ENCODE measurements at places on chromosomes 13 and 19.
A peak's percentile ranks its signal among the peaks of the same experiment; 100 is the strongest.

GRCh38 chr13:31048521-31048920 lies 113.2 kb downstream of the HSPH1 start:
- no peak for DNase-seq

- DNase-seq, result no peak
Observed at GRCh38 chr13:80903911-80904310, 563.0 kb upstream of the SPRY2 start.

- DNase-seq, result peak; percentile 55
Observed at GRCh38 chr19:11496391-11497163, 9.1 kb downstream of the ZNF653 start.

DNA sequence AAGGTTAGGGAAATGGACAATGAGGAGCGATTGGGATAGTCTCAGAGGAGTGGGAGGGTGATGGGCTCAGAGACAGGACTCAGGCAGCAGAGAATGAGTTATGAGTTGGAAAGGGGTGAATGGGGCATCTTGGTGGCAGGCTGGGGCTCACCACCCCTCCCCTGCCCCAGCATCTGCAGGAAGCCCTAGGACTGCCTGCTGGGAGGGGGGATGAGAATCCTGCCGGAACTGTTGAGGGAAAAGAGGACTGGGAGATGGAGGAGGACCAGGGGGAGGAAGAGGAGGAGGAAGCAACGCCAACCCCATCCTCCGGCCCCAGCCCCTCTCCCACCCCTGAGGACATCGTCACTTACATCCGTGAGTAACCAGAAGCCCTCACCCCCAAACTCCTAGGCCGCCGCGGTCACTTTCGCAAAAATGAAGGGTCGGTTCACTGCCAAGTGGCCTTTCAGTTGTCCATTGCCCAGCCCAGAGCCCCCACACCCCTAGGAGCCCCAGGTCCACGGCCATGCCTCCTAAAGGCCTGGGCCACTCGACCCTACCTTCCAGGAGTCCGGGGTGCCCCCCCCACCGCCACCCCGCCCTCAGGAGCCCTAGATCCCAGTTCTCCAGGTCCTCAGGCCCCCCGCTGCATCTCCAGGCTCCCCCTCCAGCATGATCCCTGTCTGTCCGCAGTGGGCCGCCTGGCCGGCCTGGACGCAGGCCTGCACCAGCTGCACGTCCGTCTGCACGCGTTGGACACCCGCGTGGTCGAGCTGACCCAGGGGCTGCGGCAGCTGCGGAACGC lies 764 bp downstream of the CLEC11A start:
- DNase-seq, result no peak

DNA sequence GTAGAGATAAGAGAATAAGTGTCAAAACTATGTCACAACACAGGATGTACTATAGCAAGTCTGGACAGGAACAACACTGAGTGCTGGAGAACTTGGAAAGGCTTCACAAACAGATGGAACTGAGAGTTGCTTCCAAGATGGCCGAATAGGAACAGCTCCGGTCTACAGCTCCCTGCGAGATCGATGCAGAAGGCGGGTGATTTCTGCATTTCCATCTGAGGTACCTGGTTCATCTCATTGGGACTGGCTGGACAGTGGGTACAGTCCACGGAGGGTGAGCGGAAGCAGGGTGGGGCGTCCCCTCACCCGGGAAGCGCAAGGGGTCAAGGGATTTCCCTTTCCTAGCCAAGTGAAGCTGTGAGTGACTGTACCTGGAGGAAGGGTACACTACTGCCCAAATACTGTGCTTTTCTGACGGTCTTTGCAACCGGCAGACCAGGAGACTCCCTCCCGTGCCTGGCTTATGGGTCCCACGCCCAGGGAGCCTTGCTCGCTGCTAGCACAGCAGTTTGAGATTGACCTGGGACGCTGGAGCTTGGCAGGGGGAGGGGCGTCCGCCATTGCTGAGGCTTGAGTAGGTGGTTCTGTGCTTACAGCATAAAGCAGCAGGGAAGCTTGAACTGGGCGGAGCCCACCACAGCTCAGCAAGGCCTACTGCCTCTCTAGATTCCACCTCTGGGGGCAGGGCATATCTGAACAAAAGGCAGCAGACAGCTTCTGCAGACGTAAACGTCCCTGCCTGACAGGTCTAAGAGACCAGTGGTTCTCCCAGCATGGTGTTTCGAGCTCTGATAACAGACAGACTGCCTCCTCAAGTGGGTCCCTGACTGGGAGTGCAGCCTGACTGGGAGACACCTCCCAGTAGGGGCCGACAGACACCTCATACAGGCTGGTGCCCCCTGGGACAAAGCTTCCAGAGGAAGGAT lies 46.0 kb downstream of the USP12 start:
- DNase-seq, result no peak

DNA sequence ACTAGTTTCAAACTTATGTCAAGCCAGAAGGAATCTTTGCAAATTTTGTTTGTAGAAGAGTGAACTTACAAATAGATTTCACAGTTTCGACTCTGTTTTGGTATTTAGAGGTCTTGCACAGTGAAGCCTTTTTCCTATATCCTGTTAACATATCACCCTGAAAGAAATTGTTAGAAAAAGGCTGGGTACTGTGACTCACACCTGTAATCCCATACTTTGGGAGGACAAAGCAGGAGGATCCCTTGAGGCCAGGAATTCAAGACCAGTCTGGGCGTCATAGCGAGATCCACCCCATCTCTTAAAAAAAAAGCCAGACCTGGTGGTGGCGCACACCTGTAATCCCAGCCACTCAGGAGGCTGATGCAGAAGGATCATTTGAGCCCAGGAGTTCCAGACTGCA lies 224.0 kb downstream of the GGACT start:
- DNase-seq, result no peak

- no peak for DNase-seq
Observed at GRCh38 chr13:40878321-40878720, 88.9 kb downstream of the SLC25A15 start.

- DNase-seq, result no peak
Observed at GRCh38 chr13:45269204-45269603, 68.4 kb upstream of the KCTD4 start.

DNA sequence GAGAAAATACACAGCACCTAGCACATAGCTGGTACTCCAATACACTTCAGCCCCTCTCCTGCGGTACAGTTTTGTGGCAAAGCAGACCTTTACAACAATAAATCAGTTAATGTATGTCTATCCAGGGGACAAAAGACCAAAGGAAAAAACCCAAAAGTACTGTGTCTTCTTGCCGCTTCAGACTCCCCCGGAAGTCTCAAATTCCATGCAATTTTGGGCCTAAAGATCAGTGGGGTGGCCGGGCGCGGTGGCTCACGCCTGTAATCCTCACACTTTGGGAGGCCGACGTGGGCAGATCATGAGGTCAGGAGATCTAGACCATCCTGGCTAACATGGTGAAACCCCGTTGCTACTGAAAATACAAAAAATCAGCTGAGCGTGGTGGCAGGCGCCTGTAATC lies 16.2 kb downstream of the CARS2 start:
- no peak for DNase-seq

DNA sequence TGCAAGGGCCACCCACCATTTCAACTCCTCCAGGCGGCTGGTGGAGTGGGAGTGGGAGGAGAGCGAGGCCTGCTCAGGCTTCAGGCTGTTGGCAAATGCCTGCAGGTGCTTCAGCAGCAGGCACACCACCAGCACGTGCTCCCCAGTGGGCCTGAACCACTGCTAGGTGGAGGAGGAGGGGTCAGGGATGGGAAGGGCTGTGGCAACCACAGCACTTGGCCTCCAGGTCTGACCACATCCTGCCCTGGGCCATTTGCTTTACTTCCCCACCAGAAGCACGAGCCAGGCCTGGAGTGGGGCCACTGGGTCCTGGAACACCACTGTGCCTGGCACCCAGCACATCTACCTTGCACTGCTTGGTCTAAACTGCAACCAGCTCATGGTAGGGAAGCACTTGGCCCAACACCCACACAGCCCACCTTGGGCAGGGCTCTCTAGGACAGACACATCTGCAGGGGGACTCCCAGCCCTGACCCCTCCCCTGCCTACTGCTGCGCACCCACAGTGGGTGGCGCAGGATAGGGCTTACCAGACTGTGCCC lies 26.2 kb downstream of the TUBA3C start:
- no peak for DNase-seq

GRCh38 chr13:79659121-79659521 lies 178.2 kb downstream of the NDFIP2 start:
- no peak for DNase-seq

- no peak for DNase-seq
Observed at GRCh38 chr13:98731038-98731437, 21.4 kb downstream of the SLC15A1 start.

DNA sequence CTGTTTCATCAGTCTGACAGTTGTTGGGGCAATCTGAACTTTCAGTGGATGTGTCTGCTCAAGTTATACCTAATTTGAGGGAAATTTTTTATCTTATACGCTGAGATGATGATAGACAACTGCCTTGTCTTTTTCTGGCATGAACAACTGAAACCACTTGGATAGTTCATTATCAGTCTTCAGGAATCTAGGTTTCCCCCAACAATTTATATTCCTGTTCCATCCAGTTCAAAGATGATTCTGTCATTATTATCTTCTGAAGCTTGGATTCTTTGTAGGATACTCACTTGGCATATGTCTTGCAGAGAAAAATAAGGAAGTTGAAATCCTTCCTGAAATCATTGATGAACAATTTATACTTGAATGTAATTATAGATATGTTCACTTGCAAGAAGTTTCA lies 193.7 kb downstream of the LMO7 start:
- no peak for DNase-seq

Data from kidney (tissue), 22 donors.